ENCODE measurements at places on chromosomes 13 and 19.
A peak's percentile ranks its signal among the peaks of the same experiment; 100 is the strongest.

DNA sequence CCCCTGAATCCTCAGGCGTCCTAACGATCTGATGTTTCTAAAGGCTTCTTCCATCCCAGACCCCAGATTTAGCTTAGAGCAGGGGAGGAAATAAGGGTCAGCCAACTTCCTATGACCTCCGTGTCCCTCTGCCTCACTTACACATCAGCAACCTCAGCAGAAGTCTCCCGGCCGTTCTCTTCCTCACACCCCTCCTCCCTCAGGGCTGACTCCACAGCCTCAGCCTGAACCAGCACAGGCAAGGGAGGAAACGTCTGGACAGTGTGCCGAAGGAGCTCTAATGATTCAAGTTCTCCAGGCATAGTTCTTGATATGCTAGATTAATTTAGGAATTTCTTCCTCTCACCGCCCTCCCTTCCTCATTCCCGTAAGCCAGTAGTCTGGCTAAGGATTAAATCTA lies 121.4 kb downstream of the NUFIP1 start:
- no peak for DNase-seq

DNA sequence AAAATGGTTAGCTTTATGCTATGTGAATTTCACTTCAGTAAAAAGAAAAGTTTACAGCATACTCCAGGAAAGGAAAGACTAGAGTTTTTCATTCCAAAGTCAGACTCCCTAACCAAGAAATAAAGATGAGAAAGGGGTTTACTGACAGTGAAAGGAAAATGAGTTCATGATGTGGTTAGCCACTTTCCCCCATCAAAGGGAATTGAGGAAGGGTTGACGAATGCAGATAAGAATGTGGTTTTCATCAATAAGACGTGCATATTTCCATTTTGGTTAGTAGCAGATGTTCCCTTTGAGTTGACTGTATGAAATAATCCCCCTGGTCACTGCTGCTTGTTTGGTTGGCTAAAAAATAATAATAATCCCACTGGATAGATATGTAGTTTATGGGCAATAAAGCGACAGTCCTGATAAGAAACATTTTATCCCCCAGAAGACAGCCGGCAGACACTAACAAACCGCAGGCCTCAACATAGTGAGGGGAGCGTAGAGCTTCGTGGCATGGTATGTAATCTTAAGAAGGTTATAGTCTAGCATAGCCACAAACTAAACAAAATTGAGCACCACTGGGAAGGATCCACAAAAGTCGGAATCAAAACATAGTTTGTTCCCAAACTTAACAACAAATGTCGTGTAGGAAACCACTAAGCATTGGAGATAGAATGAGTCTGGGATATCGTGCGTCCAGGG lies 114.8 kb downstream of the COL4A2 start:
- peak; percentile 78 for DNase-seq

GRCh38 chr13:91214031-91214430 lies 133.5 kb upstream of the MIR17HG start:
- no peak for DNase-seq

DNA sequence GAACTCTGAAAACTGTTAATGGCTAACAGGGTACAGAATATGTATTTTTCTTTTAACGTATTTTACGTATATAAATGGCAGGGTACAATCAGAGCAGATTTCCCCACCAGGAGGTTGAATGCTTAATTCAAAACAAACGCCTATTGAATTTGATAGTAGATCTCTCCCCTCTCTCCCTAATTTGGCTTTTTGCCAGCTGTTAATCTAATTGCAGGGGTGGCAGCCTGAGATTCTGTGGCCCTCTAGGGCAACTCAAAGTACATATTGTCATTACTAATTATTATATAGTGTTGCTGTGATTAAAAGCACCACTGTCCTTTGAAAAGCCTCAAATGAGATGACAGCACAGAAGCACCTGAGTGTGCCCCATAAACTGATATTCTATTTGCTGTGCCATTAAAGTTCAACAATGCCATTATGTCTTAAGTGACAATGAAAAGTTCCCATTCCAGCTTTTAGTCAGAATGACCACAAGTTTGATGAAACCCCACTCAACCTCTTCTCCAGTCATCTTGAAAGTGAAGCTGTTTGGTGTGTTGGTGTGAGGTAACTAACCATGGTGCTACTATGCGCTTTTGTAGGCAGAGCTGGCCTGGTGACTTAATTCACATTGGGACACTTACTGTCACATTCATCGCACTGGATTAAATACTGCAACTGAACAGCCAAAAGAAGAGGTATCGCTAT lies 351.4 kb downstream of the KCNRG start:
- DNase-seq, result no peak

DNA sequence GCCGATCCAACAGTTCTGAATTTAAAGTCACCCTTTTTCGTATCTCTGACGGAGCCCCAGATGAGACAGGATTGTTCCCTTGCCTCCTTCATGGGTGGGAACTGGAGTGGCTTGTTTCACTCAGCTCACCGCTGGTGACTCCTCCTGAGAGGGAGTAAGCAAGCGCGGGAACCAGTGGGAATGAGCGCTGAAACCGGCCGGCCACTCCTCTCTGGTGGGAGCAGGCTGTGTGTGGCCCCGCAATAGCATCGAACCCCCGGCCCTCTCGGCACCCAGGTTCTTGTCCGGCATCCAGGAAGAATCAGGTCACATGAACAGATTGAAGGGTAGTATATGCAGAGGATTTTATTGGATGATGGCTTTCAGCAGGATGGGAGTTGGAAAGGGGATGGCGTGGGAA lies 1211.6 kb upstream of the PCDH20 start:
- DNase-seq, result no peak

- DNase-seq, result no peak
These were observed 26.4 kb downstream of the B3GLCT start for GRCh38 chr13:31225998-31226675.

GRCh38 chr19:4430760-4431159 lies 26.8 kb downstream of the UBXN6 start:
- DNase-seq, result no peak

GRCh38 chr13:99836291-99836690 lies 135.3 kb downstream of the ZIC5 start:
- DNase-seq, result no peak

DNA sequence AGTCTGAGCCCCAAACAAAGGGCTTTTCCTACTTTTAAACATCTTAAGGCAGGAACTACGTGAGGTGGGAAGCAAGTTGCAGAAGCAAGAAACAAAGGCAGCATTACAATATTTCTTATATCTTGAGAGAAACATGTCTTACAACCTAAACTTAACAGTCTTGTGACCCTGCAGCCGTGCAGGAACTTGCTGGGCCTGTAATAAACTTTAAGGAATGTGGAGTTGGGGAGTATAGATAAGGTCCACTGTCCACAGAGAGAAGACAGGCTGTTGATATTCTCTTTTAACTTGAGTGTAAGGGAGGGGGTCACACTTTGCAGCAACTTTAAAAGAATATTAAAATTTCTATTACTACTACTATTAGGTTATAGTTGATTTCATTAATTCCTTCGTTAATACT lies 214.6 kb upstream of the HTR2A start:
- no peak for DNase-seq

GRCh38 chr19:37920591-37921450 lies 13.8 kb downstream of the SIPA1L3 start:
- DNase-seq, result no peak

GRCh38 chr13:40626561-40626960 lies 39.9 kb downstream of the FOXO1 start:
- DNase-seq, result no peak

DNA sequence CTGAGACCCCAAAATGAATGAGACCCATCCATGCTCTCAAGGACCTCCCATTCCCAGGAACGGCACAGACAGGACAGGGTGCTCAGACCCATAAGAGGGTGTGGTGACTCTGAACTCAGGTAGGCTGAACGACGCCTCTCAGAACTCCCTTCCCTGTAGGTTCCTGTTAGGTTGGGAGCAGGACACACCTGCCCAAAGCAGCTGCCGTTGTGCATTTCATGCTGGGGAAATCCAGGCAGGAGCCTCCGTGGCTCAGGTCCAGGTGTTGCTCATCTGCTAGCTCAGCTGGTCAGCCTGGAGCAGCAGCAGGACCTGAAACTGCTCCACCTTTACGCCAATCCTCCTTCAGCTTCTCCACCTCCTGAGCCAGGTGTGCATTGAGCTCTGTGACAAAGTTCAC lies 19.1 kb upstream of the TEX101 start:
- no peak for DNase-seq

- DNase-seq, result no peak
These were observed 7.4 kb downstream of the CYSLTR2 start for GRCh38 chr13:48661107-48661506.

DNA sequence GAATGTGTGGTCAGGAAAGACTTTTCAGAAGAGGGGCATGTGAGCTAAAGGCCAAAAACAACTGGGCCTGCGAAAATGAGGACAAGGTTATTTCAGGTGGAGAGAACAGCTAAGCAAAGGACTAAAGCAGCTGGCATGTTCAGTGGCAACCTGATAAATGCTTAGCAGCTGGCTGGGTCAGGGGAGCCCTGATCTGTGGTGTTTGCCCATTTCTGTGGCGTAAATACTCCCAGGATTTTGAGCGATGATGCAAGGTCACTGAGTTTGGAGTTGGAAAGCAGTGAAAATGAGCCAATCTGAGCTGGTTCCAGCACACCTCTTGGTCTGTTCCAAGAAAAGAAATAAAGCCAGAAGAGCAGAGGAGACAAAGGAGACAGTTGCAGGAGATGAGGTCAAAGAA lies 704.3 kb downstream of the UQCRFS1 start:
- DNase-seq, result no peak

- DNase-seq, result peak; percentile 36
These were observed 177.4 kb upstream of the UBL3 start for GRCh38 chr13:30027569-30028455.

- DNase-seq, result no peak
These were observed 85.0 kb downstream of the DOCK9 start for GRCh38 chr13:98892821-98893220.

GRCh38 chr13:22240716-22241115 lies 569.8 kb downstream of the FGF9 start:
- no peak for DNase-seq

DNA sequence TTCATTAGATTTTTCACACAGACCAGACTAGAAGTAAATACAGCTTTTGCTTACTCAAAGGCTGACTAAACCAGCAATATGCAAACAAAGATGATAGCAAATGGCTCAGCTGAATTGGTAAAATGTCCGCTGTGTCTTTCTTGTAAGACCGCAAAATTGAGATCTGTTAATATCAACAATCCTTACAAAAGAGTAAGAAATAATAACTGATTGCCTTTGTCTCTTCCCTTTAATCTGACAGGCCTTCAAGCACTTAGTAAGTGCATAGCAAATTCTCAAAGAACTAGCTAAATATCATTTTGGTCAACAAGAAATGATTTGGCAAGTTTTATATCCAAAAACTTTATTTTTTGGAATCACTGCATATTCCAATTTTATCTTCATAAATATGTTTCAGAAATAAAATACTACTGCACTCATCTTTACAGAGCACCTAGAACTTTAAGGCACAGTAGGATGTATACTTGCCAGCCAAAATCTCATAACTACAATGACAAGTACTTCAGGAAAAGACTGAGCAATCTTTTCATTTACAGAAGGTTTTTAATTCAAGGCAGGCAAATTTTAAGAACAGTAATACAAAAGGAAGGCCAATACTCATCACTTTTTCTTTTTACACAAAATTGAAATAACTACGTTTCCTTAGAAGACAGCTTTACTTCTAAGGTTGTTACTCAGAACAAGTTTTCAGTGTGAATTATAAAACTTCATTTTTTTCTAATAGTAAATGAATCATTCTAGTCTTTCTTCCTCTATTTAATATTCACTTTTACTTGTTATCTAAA lies 1.1 kb downstream of the ELF1 start:
- no peak for DNase-seq

DNA sequence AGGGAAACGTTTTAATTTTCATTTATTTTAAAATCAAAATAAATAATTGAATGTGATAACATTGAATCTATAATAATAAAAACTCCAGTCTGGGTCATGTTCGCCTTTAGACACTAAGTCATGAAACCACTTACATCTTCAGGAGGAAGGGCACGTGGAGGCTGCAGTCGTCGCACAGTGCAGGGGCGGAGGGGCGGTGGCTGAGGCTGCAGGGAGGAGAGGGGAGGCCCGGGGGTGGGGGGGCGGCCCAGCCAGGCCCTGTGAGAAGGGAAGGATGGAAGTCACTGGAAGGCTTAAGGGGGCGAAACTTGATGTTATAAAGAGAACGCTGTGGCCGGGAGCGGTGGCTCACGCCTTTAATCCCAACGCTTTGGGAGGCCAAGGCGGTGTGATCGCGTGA lies 14.9 kb upstream of the LATS2 start:
- DNase-seq, result peak; percentile 15

GRCh38 chr13:88071371-88071770 lies 400.2 kb downstream of the SLITRK5 start:
- DNase-seq, result no peak

GRCh38 chr13:84430446-84430845 lies 548.2 kb upstream of the SLITRK1 start:
- no peak for DNase-seq

GRCh38 chr19:343451-343931 lies 1.1 kb downstream of the MIER2 start:
- DNase-seq, result peak; percentile 12
